ENCODE measurements at places on chromosomes 3 and 15.

DNA sequence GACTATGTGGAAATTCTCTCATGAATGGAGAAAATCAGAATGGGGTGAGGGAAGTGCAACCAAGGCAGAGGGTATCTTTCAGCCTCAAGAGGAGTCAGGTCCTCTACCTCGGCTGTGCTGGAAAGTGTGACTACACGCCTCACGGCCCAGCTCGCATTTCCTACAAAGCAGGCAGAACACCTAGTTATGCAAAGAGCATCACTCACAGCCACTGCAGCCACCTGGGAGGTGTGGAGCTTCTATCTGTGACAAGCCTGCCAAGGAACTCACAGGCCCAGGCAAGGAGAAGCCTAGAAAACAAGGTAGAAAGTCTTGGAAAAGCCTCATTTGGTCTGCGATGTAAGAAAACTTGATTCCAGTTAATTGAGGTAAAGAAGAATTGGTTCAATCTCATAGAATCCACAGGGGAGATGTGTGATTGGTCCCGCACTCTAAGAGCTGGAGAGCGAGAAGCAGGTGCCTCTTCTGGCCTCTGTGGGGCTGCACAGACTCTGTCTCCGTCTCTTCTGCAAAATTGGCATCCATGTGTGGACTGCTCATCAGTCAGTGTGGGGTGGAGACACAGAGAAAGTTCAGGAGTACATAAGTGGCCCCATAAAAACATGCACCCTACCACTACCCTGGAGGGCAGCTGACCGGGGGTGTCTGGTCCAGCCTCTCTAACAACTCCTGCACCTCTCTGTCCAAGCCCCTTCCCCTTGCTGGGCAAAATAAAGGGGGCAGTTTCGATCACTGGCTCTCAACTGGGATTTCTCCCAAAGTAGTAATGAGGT, 76.8 kb downstream of the TAMM41 start:
- no peak for DNase-seq

DNA sequence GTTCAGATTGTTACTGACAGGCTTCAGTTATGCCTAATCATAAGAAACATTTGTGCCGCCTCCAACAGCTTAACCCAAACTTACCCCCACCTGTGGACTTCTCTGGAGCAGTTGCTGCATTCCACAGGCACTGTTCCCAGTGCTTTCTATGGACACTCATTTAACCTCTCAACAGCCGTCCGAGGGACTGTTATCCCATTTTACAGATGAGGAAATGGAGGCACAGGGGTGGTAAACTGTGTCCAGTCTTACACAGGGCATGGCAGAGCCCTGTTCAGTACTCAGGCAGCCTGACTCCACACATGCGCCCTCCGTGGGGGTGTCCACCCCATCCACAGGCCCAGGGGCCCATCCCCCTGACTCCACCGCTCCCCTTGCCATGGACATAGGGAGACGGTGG, 14.3 kb upstream of the TGM5 start:
- DNase-seq: no peak

- DNase-seq: peak; percentile 75
Observed at GRCh38 chr15:76147906-76148570, 88.3 kb downstream of the TMEM266 start.

GRCh38 chr15:59791755-59792154, 102.6 kb upstream of the BNIP2 start:
- DNase-seq: no peak

GRCh38 chr3:45181496-45181895, 35.3 kb upstream of the CDCP1 start:
- no peak for DNase-seq

GRCh38 chr3:194705761-194706160, 20.1 kb downstream of the FAM43A start:
- DNase-seq: no peak

DNA sequence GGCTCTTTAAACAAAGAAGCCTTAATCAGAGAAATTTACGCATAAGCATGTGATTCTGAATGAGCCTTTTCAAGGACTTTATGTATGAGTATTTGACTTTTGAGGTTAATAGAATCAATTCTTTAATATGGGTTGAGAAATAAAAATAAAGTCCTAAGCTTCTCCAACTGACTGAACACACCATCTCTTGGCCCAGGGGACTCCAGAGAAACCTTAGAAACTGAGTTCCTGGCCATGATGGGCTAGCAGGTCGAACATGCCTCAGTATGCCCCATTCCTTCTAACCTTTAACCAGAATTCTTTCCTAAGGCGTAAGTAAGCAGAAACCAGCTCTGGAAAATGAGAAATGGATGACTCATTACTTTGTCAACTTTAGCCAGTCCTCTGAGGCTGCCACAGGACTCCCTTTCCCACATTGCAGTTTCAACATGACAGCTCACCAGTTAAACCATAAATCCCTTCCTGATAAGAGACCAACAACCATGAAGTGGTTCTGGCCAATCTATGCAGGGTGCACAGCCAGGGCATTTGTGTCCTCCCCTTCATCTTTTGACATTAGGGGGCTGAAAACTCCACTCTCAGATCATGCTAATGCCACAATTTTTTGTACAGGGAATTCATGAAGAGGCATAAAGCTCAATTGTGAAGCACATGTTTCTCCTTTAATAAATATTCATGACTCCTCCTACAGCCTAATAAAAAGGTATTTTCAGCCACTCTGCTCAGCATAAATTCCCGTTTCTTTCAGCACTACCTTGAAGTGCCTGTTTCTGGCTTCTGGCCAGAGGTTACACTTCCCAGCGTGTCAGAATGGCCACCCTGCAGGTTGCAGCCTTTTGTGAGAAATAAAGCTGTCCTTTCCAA, 33.3 kb downstream of the TM4SF18 start:
- no peak for DNase-seq

- no peak for DNase-seq
Observed at GRCh38 chr3:183261151-183261724, 8.2 kb downstream of the B3GNT5 start.

GRCh38 chr3:99716463-99716995, 78.1 kb downstream of the COL8A1 start:
- DNase-seq: no peak
